Stimulated activated CD4-positive, alpha-beta T cell treated with anti-CD3 and anti-CD28 coated beads, Interleukin-1b, Interleukin-23, amount 100 ng/mL, for 1 hour (primary cell): ENCODE measurements at places on chromosomes 4 and X.

- DNase-seq: no peak
Observed at GRCh38 chrX:108426262-108426661, 12.0 kb downstream of the COL4A6 start.

- no peak for DNase-seq
Observed at GRCh38 chr4:73181231-73181630, 77.4 kb downstream of the ANKRD17 start.

DNA sequence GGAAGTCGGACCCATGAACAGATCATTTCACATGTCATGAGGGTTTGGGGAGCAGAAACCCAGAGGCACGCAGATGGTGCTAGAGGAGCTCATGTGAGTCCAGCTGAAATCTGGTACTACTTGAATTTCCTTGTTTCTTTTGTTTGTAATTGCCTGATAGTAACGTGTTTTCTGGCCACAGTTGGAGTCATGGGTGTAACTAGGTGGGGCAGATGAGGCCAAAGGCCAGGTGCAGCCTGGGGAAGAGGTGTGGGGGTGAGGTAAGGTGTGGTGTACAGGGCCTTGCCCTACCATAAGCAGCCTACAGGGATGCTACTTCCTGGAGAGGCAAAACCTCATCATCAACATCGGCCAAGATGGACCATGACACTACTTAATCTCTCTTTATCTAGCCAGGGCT lies 271.4 kb downstream of the PTTG2 start:
- DNase-seq: no peak

GRCh38 chr4:41670982-41671381 lies 77.5 kb downstream of the PHOX2B start:
- no peak for DNase-seq

DNA sequence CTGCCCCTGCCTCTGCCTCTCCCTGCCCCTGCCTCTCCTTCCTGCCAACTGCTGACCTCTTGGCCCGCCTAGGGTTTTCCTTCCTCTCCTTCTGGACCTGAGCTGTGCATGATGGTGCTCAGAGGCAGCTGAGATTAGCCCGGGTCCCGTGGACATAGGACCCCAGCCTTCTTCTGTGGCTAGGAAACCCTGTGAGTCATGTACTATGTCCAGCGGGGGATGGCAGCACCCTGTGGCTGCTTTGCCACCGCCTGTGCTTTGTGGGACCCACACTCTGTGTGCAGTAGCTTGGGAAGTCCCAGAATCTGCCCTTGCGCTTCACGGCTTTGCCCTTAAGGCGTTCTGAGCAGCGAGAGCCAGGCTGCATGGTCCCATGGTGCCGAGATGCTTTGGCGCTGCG lies 105.5 kb upstream of the PSAPL1 start:
- no peak for DNase-seq

GRCh38 chr4:100054071-100054470 lies 104.0 kb upstream of the H2AZ1 start:
- DNase-seq: no peak

DNA sequence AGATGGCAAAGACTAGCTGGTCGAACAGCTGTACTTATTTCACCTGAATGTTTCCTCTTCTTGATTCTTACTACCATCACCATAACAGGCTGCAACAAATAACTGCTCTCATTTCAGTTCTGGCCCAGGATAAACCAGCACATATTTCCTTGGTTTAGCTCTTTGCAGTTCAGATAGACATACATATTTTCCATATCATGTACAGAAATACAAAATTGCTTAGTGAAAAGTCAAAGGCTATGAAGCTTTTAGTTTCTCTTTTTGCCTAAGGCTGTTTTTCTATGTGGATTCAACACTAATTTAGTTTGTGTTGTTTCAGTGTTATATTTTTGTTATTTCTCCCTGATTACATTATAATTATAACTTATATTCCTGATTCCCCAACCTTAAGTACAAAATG lies 103.6 kb upstream of the BMP3 start:
- DNase-seq: no peak

GRCh38 chrX:41259516-41259915 lies 74.4 kb upstream of the DDX3X start:
- no peak for DNase-seq

GRCh38 chrX:97629597-97629985 lies 745.9 kb downstream of the RPA4 start:
- DNase-seq: no peak

DNA sequence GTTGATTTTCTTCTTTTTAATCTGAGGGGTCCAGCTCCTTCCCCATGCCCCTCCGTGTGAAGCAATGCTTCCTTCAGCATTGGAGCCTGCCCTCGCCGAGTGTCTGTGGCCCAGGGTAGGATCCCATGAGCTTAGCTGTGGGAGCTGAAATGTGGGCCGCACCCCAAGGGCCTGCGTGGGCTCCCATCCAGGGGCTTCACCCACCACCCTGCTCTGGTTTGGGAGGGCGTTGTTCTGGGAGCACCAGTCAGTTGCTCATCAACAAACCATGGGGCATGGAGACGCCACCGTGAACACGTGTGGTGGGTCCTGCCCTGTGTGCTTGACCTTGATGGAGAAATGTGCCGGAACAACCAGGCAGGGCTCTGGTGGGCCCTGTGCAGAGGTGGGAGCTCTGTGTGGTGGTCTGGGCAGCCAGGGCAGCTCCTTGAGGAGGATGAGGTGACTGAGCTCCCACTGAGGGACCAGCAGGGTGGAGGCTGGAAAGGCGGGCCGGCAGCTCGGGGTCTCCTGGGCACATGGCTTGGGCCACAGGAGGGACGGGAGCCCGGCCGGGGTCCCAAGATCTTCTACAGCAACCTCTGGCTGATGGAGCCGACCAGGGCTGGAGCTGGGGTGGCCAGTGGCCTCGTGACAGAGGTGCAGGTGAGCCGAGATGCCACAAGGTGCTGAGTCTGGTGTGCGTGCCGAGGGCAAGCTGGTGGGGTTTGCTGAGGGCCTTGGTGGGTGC lies 39.6 kb upstream of the NKX1-1 start:
- DNase-seq: no peak

DNA sequence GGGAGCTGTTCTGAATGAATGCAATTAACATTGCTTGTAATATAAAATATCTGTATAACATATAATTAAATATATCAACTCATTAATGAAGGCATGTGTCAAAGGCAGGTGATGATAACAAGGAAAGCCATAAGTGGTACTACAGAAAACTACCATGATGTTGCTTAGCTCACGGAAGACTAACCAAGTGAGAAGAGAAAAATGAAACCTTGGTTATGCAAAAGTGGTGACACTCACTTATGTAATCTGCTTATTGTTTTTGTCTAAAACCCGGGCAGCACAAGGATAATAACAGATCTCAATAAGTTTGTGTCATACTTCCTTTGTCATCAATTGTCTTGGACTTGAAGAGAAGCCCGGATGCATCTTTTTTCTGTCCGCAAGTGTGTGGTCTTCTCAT lies 156.4 kb downstream of the HS6ST2 start:
- DNase-seq: no peak

GRCh38 chr4:7653510-7654369 lies 219.0 kb upstream of the PSAPL1 start:
- DNase-seq: no peak

DNA sequence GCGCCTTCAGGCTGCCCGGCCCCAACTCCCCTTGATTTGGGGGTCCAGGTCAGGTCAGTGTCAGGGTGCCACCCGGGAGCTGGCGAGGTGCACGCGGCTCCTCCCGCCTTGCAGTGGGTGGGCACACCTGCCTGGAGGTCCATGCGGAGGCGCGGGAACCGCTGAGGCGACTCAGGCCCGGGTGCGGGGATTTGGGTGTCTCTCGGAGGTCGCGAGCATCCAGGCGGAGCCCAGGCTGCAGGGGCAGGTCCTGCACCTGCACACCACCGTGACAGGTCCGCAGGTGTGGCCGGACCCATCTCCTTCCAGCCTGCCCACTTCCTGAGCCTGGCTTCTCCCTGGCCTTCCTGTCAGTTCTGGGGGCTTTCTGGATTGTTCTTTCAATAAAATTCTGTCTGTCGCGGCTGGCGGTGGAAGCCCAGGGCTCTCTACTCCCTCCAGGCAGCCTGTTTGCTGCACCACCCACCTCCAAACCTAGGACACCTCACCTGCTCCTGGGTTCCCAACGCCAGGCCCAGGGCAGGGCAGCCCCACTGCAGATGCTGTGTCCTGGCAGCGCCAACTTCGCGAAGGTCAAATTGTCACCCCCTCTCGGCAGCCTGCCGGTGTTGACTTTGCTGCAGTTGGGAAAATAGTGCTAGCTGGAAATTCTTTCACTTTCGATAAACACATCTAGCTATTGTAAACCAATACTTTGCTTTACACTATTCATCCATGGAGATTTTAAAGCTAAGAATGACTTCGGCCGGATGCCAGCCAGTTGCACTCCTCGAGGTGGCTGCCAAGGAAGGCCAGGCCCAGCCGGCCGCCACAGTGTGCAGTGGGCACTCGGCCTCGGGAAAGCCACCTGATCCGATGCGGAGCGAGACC lies 35.9 kb downstream of the FGFRL1 start:
- DNase-seq: no peak

GRCh38 chrX:130561930-130562329 lies 160.1 kb downstream of the RBMX2 start:
- no peak for DNase-seq
